Adipocyte (in vitro differentiated cells): ENCODE measurements at places on chromosomes 7 and 10.

- no peak for DNase-seq
Measured at GRCh38 chr10:132650611-132651250, 113.1 kb downstream of the INPP5A start.

DNA sequence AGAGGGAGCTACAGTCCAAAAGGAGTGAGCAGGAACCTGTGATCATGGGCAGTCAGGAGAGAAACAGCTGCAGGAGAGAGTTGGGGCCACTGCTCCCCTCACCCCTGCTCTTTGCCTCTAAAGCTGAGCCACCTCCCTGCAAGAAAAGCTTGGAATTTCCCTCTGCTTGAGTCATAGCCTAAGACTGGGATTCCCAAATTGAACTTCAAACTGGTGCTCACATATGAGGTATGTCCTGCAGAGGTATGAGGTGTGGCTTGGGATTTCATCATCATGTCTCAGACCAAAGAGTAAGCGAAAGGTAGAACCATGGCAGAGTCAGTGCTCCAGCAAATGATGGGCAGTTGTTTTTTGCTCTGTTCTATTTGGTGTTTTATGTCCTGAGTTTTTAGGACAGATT lies 237.1 kb upstream of the NRP1 start:
- DNase-seq: peak; percentile 4

- DNase-seq: peak; percentile 10
Measured at GRCh38 chr10:115624448-115624847, 531.3 kb downstream of the ATRNL1 start.

DNA sequence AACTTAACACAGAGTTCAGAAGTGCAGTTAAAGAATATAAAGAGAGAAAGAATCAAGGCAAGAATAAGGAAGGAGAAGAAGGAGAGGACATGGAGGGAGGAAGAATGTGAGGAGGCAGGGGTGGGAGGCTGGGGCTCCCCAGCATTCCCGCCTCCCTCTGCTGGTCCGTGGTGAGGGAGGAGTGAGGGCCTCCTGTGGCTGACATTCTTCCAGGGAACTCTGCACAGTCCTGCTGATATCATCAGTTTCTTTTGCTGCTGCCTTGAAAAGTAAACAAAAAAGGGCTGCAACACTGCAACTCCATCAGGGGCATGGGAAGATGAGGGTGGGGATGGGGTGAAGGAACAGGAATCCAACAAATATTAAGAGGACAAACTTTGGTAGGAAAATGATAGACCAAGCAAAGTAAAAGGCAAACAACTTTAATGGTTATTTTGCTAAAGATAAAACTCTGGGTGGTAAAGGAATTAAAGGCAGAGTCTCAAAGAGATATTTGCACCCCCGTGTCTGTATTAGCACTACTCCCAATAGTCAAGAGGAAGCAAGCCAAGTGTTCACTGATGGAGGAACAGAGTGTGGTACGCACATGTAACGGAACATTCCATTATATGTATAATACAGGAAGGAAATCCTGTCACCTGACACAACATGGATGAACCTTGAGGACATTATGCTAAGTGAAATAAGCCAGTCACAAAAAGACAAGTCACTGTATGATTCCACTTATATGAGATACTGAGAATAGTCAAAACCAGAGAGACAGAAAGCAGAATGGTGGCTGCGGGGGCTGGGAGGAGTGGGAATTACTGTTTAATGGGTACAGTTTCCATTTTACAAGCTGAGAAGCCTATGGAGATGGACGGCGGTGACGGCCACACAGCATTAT lies 8.0 kb upstream of the SPOCK2 start:
- peak; percentile 72 for DNase-seq

GRCh38 chr10:94299417-94299816 lies 63.3 kb downstream of the NOC3L start:
- peak; percentile 66 for DNase-seq

GRCh38 chr10:18713077-18713476 lies 53.8 kb downstream of the ARL5B start:
- peak; percentile 85 for DNase-seq

GRCh38 chr10:110919349-110919931 lies at the start of gene SHOC2:
SHOC2 (plus strand) TSS chr10:110919604; CDS start chr10:110964359, 44,755 bp downstream.
- peak; percentile 83 for DNase-seq

DNA sequence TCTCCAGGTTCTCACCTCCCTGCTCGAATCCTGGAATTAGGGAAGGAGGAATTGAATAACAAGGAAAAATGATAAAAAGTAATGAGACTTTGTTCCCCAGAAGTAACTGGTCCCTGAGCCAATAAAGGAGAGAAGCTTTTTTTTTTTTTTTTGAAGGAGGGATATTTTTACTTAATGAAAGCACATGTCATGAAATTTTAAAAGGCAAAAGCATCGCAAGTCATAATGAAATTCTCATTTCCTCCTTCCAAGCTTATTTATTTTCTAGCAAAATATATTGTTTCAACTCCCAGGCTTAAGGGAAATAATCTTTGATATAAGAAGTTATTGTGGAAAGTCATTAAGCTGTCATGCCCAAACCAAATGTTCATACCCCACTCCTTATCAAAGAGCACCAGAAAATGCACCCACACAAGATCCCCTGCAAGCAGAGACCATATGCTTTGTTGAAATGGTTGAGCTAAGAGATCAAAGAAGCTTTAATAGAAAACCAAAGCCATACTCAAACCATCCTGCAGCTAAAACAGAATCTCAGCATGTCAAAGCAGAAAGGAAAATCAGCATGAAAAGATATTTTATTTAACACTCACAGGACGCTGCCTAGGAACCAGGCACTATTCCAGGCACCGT lies 16.7 kb upstream of the ABCC2 start:
- no peak for DNase-seq

- peak; percentile 80 for DNase-seq
Measured at GRCh38 chr10:51010977-51011376, 63.3 kb upstream of the PRKG1 start.

- DNase-seq: no peak
Measured at GRCh38 chr7:78634093-78634492, 819.4 kb downstream of the MAGI2 start.

- DNase-seq: no peak
Measured at GRCh38 chr10:103921750-103922195, 3.8 kb upstream of the STN1 start.

DNA sequence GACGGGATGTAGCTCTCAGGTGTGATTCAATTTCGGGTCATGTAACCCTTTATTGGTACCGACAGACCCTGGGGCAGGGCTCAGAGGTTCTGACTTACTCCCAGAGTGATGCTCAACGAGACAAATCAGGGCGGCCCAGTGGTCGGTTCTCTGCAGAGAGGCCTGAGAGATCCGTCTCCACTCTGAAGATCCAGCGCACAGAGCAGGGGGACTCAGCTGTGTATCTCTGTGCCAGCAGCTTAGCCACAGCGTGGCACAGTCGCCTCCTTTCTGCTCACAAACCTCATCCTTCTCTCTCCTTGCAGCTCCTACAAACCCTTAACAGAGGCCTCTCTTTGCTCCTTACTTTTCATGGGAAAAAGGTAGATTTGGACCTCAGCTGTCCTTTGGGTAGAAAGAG lies 197.5 kb upstream of the PRSS58 start:
- DNase-seq: no peak

DNA sequence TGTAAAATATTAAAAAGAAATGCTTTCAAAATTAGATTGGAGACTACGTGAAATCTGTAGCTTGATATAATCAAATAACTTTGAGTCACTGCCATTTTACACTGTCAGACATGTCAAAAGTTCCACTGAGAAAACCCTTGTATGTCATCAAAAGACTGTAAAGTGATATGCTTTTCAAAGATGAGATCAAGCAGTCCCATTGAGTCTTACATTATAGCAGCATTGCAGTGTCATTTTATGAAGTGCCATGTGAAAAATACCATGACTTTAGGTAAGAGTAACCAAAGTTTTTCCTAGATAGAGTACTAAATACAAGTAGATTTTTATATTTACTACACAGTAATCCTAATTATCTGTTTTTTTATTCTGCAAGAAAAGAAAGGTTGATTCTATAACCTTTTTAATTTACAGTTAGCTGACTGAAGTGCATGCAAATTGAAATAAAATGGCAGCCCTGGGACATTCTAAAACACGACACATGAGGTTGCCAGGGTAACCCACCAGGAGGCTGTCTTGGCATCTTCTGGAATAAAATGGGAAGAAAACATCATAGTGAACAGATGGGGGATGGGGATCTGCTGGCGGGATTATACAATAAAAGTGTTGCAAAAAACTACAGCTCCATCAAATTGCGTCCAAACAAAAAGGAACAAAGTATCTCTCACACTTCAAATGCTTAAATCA lies 91.3 kb upstream of the TMEM106B start:
- no peak for DNase-seq
